ENCODE measurements at places on chromosomes 11 and 22.

DNA sequence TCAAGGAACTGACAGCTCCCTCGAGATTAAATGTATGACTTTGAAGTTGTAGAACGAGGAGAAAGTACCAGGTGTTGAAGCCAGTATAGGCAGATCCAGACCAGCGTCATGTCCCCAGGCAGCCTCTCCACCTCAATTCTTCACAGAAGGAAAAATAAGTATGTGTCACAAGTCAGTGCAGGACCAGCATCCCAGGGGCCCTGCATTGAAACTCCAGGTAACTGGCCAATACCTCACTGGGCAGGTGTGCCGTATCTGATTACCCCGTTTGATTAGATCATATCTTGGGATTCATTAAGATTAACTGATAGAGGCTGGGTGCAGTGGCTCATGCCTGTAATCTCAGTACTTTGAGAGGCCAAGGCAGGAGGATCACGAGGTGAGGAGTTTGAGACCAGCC lies 466.7 kb upstream of the B3GAT1 start:
- no peak for DNase-seq

DNA sequence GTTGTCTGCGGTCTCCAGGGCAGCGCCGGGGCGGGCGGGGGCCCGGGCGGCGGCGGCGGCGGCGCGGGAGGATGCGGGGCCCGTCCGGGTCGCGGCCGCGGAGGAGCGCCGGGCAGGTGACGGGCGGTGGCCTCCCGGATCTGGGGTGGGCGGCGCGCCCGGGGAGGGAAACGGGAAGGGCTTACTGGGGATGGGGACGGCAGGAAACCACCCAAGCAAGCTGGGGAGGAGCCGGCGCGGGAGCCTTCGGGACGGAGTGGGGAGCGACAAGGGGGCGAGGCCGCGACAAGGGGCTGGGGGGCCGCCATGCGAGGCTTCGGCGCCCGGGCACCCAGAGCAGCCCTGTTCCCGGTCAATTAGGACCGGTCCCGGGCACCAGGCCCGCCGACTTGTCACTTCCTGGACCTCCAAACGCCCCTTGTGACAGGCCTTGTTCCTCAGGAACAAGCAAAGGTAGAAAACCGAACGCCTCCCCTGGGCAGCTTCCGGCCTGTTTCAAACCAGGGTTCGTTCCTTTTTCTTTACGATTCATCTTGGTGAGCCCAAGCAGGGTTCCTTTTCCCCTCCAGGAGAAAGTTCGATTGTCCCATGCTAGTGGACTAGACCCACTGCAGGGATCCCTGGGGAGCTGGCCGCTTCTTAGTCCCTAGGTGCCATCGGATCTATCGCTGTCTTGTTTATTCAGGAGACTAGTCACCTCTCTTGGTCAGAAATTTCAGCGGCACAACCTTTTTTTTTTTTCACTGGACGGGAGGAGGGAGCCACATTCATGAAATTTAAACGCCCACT lies 492 bp downstream of the JHY start:
- DNase-seq = no peak

- no peak for DNase-seq
Observed at GRCh38 chr11:108483163-108483562, 15.0 kb downstream of the POGLUT3 start.

GRCh38 chr11:27473017-27473406 lies 422 bp upstream of the LGR4 start:
- DNase-seq = no peak

- DNase-seq = no peak
Observed at GRCh38 chr22:26892166-26893041, 235.0 kb downstream of the MIAT start.

DNA sequence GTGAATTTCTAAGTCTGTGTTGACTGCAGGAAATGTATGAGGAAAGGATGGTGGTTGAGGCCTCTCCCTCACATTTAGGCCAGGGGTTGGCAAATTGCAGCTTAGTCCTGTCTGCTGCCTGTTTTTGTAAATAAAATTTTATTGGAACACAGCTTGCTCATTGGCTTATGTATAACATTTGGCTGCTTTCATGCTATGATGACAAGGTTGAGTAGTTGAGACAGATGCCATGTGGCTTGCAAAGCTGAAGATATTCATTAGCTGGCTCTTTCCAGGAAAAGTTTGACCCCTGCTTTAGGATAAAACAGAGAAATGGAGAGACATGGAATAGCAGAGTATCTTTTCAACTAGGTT lies 46.2 kb downstream of the BCR start:
- peak; percentile 3 for DNase-seq

DNA sequence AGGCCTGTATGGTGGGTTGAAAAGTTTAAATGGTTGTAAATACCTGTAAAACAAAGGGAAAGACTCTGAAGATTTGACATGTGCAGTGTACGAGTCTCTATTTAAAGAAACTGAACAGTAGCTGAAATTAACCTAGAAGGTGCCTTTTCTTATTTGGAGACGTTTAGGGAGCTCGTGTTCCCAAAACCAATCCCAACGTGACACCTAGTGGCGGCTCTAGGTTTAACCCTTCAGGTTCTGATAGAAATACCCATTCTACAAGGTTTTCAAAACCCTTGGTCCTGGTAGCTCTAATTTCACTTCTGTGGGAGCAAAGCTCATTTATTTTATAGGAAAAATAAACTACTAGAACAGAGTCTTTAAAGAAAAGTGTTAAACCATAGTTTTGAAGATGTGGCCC lies 258.3 kb downstream of the LRRC4C start:
- no peak for DNase-seq

GRCh38 chr11:110176366-110177085 lies 83.3 kb downstream of the ZC3H12C start:
- DNase-seq = no peak

All from GF-D8 (cell line).